Frontal cortex (tissue), 4 donors: ENCODE measurements at places on chromosomes 13 and 19. TPM values are rescaled to one million over a fixed set of nuclear protein-coding genes. Genes with fewer than 3 reads are reported as not detected.

Gene MKNK2
- total RNA-seq: 18.3 TPM

- no peak for DNase-seq
These were observed 40.8 kb downstream of the ADPRHL1 start for GRCh38 chr13:113412440-113412839.

DNA sequence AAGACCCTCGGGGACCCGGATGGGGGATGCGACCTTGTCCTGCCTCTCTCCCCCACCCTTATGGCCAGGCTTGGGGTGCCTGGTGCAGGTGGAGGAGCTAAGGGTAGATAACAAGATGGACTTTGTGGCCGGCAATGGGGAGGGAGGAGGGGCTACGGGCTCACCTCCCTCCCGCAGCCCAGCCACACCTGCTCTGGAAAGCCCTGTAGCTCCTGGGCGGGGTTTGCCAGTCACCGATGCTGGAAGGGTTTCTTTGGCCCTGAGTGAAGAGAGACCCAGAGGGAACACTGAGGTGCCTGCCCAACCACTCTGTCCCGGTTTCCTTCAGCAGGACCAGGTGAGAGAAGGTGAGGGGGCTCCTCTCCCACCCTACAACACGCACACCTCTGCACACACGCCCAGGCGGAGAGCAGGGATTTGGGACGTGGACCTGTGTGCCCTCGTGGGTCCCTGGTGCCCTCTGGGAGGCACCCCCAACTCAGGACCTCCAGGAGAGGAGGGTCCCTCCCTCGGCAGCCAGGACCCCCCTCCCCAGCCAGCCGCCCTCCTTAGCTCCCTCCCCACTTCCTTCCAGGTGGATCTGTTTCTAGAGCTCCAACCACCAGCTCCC, at the start of gene FUT2:
TSS of gene FUT2 (plus strand) at position 229 of the 610 bp plus-strand sequence. CDS start 6,986 bp downstream, outside the sequence.
- DNase-seq: no peak

DNA sequence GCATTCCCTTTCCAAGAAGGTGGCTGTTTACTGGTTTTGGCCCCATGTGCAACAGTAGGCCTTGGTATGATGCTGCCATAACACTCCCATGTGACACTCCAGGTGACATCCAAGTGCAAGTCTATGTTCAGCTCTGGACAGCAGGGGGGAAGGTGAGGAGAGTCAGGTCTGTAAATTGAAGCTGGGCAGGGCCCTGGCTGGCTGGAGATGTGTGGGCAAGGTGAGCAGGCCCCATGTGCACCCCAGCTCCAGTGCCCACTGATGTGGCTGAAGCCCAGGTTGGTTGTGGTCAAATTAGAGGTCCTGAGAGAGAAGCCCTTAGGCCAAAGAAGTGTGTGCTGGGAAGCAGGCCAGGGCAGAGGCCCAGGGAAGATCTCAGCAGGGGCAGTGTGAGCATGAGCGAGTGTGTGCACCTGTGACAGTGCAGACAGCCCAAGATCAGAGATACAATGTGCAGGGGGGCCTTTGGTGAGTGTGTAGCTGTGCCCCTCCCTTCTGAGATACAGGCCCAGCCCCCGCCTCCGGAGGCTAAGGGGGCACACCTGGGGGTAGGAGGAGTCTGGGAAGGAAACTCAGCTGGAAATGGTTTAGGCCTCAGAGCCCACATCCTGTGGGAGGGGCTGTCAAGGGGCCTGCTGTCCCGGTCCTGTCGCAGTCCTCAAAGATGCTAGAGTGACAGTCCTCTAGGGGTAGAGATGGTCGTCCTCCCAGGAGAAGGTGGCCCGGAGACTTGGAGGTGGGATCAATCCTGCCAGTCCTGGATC, 18.6 kb downstream of the DEDD2 start:
- DNase-seq: no peak
